ENCODE measurements at places on chromosomes 7 and 10. TPM values are rescaled to one million over a fixed set of nuclear protein-coding genes. Genes with fewer than 3 reads are reported as not detected.

DNA sequence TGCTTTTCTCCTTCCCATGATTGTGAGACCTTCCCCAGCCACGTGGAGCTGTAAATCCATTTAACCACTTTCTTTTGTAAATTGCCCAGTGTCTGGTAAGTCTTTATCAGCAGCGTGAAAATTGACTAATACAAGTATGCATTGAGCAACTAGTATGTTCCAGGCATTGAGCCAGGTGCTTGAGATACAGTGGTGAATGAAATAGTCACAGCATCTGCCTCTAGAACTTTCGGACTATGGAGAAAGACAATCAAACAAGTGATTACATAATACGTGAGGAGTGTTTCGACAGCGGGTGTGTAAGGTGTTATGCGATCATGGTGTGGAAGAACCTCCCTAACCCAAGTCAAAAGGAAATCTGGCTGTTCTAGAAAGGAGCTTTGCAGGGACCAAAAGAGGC is 21.6 kb upstream of the NUP205 start:
- H3K27me3 ChIP-seq = peaks cover 12% of the 10 kb centered on the region
- H3K4me1 ChIP-seq = no peaks in the 10 kb centered on the region
- no peaks in the 10 kb centered on the region for H3K36me3 ChIP-seq
- no peak for DNase-seq
- no peak overlapping the region for H3K4me3 ChIP-seq

DNA sequence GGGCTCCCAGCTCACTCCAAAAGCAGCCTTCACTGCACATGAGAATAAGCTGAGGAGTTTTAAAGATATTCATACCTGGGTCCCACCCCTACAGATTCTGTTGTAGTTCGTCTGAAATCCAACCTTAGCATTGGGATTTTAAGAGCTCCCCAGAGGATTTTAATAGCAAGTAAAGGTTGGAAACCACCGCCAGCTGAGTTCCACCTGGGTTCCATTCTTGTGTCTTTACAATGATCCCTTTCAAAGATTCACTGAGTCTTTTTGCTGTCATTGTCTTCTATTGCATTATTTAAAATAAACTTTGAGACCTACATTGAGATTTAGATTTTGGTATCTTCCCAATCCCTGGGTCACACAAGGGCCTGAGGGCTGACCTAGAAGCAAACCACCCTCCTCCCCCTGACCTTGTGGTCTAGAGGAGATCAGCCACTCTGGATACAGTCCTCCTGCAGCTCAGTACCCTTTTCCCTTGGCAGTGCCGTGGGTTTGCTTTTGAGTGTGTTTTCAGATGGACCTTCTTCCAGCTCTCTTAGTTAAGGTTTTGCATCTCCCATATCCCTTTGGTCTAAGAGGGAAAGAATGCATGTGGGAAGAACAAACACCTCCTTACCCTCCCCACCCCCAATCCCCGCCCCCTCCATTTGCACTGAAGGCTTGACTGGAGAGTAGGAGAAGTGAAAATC is 22.6 kb upstream of the SIRT1 start:
- H3K36me3 ChIP-seq = no peaks in the 10 kb centered on the region
- no peak overlapping the region for H3K27ac ChIP-seq
- no peaks in the 10 kb centered on the region for H3K4me1 ChIP-seq
- no peak overlapping the region for H3K4me3 ChIP-seq

DNA sequence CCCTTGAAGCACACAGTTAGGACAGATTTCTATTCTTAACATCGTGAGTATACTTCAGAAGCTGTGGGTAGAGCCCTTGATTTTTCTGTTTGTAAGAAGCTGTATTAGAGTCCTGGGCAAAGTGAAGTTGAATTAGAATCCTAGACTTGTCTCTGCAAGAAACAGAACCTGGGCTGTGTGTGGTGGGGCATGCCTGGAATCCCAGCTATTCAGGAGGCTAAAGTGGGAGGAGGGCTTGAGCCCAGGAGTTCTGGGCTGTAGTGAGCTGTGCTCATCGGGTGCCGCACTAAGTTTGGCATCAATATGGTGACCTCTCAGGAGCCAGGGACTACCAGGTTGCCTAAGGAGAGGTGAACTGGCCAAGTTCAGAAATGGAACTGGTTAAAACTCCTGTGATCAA is 183.4 kb downstream of the GNAI1 start:
- no peaks in the 10 kb centered on the region for H3K27me3 ChIP-seq
- no peaks in the 10 kb centered on the region for H3K36me3 ChIP-seq
- no peak overlapping the region for H3K4me3 ChIP-seq
- peak overlapping the region; percentile 8 for H3K27ac ChIP-seq
- peaks cover 14% of the 10 kb centered on the region for H3K4me1 ChIP-seq
- no peak for DNase-seq

GRCh38 chr7:69162931-69163670 is 435.2 kb upstream of the AUTS2 start:
- no peak for DNase-seq
- no peaks in the 10 kb centered on the region for H3K27me3 ChIP-seq
- no peaks in the 10 kb centered on the region for H3K36me3 ChIP-seq
- H3K4me3 ChIP-seq = no peak overlapping the region
- H3K27ac ChIP-seq = no peak overlapping the region

- no peaks in the 10 kb centered on the region for H3K27me3 ChIP-seq
- no peak overlapping the region for H3K27ac ChIP-seq
- H3K36me3 ChIP-seq = no peaks in the 10 kb centered on the region
- H3K4me1 ChIP-seq = peaks cover 19% of the 10 kb centered on the region
- no peak for DNase-seq
- H3K4me3 ChIP-seq = no peak overlapping the region
Observed at GRCh38 chr7:41052736-41053135, 650.2 kb downstream of the INHBA start.

OR2A1 gene
- not detected for total RNA-seq

DNA sequence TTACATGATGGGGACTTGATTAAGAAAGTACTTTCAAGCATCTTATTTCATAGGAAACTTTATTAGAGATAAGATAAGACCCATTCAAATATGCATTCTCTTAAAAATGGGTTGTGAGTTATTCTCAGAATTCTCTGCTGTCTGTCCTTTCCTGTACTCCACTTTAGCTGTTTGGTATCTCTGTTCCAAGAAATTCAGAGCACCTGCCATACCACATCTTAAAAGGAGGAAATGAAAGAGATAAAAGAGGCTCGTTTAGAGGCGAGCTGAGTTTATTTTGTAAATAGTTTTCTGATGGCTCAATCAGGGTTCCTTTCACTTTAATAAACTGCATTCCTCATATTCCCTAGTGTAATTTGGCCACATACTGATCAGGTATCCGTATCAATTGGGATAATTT is 87.2 kb downstream of the MDFIC start:
- DNase-seq = no peak
- H3K4me1 ChIP-seq = peaks cover 29% of the 10 kb centered on the region
- no peak overlapping the region for H3K27ac ChIP-seq
- H3K36me3 ChIP-seq = no peaks in the 10 kb centered on the region
- no peaks in the 10 kb centered on the region for H3K27me3 ChIP-seq

DNA sequence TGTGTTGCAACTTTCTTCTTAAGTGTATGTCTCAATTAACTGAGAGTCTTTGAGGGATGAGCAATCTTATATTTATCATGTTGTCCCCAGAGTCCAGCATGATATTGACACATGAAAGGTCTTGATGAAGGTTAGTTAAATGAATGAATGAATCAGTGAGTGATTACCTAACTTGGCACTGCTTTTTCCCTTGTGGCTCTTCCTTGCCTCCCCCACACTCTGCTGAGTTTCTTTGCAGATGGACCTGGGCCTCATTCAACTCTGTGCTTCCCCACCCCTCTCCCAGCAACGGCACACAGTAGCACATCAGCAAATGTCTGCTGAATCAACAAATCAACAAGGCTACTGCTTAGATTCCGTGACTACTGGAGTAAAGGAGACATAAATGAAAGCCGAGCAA is 235.1 kb upstream of the CXCL12 start:
- H3K4me3 ChIP-seq = no peak overlapping the region
- H3K27ac ChIP-seq = no peak overlapping the region
- DNase-seq = no peak
- no peaks in the 10 kb centered on the region for H3K27me3 ChIP-seq
- no peaks in the 10 kb centered on the region for H3K4me1 ChIP-seq

- no peak overlapping the region for H3K27ac ChIP-seq
- peaks cover 9% of the 10 kb centered on the region for H3K4me1 ChIP-seq
- no peaks in the 10 kb centered on the region for H3K27me3 ChIP-seq
- peak; percentile 75 for DNase-seq
- H3K36me3 ChIP-seq = no peaks in the 10 kb centered on the region
Observed at GRCh38 chr7:28020302-28020940, 160.2 kb downstream of the JAZF1 start.

DNA sequence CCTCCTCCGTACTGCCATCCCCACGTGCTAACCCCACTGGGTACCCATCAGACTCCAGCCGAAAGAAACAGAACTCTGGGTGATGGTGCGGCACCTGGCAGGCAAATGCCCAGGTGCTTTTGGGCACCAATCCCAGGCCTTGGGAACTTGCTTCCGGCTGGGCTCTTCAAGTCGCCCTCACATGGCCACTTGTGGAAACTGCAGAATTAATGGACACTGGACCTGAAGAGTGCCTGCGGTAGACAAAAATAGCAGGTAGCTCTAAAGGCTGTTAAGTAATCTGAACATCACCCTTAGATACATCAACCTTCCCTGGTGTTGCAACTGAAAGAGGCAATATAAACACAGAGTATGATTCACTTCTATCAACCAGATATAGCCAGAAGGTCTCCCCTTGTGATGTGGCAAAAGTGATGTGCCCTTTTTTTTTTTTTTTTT is 644.4 kb downstream of the GRM8 start:
- H3K4me1 ChIP-seq = no peaks in the 10 kb centered on the region
- peak; percentile 49 for DNase-seq
- H3K27ac ChIP-seq = no peak overlapping the region
- no peak overlapping the region for H3K4me3 ChIP-seq
- no peaks in the 10 kb centered on the region for H3K27me3 ChIP-seq
- no peaks in the 10 kb centered on the region for H3K36me3 ChIP-seq

GRCh38 chr10:49599546-49599945 is 10.6 kb upstream of the SLC18A3 start:
- peaks cover 78% of the 10 kb centered on the region for H3K27me3 ChIP-seq
- H3K4me1 ChIP-seq = peaks cover 19% of the 10 kb centered on the region
- H3K4me3 ChIP-seq = no peak overlapping the region
- H3K27ac ChIP-seq = no peak overlapping the region
- H3K36me3 ChIP-seq = peaks cover 5% of the 10 kb centered on the region
- DNase-seq = no peak

- H3K27ac ChIP-seq = no peak overlapping the region
- H3K27me3 ChIP-seq = no peaks in the 10 kb centered on the region
- H3K4me3 ChIP-seq = no peak overlapping the region
- DNase-seq = no peak
- H3K4me1 ChIP-seq = no peaks in the 10 kb centered on the region
Observed at GRCh38 chr10:75034131-75034512, 77.3 kb upstream of the SAMD8 start.

DNA sequence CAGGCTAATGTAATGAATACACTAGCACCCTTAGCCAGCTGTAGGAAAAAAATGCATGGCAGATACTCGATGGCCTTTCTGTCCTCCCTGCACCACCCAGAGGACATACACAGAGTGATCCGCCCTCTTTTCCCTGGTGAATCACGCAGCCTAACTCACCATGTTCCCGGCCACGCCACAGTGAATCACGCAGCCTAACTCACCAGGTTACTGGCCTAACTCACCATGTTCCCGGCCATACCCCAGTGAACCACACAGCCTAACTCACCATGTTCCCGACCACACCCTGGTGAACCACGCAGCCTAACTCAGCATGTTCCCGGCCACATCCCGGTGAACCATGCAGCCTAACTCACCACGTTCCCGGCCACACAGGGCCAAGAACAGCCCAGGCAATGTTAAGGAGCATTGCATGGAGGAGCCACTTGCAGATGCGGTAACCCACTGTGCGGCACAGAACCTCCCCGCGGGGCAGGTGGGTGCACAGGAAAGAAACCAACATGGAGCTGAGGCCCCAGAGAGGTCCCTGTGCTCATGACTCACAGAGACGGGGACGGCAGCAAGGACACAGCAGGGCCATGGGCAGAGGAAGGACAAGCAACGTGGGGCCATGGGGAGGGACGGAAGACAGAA is 508.5 kb downstream of the DNAJB6 start:
- H3K4me1 ChIP-seq = no peaks in the 10 kb centered on the region
- H3K27ac ChIP-seq = no peak overlapping the region
- no peaks in the 10 kb centered on the region for H3K36me3 ChIP-seq
- no peaks in the 10 kb centered on the region for H3K27me3 ChIP-seq

DNA sequence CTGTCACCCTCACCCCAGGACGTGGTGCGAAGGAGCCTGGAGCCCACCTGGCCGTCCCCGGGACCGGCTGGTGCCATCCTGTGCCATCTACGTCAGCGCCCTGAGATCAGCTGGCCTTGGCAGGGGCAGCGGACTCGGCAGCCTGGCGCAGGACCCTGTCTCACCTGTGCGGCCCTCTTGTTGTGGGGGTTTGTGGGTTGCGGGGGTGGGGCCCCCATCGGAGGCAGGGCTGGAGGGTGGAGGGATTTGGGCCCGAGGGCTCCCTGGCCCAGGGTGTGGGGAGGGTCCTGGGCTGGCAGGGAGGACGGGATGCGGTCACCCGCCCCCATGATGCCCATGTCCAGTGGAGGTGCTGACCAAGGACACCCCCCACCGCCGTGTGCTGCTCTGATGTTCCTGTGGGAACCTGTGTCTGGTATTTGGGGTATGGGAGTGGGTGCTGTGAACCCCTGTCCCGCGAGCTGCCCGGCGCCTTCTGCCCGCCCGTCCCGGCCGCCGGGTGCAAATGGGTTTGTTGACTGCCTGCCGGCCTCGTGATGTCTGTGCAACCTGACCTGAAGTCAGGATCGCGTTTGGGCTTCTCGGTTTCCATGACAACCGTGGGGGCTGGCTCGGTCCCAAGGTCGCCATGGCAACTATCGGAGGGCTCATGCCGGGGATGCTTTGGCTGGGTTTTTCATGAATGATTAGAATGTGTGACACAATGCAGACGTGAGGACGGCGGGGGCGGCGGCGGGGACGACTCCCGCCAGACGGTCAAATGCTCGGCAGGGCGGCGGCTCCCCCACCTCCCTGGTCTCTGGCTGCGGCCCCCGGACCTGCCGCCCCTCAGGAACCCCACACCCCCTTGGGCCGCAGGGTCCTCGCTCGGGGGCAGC is 7.3 kb downstream of the MAFK start:
- peaks cover 52% of the 10 kb centered on the region for H3K4me1 ChIP-seq
- no peaks in the 10 kb centered on the region for H3K27me3 ChIP-seq
- DNase-seq = peak; percentile 100
- peaks cover 100% of the 10 kb centered on the region for H3K36me3 ChIP-seq
- peak overlapping the region; percentile 98 for H3K27ac ChIP-seq

- DNase-seq = peak; percentile 65
- peaks cover 11% of the 10 kb centered on the region for H3K4me1 ChIP-seq
- H3K4me3 ChIP-seq = no peak overlapping the region
- no peak overlapping the region for H3K27ac ChIP-seq
- no peaks in the 10 kb centered on the region for H3K27me3 ChIP-seq
Observed at GRCh38 chr7:125316466-125316865, 386.8 kb upstream of the POT1 start.

Data from Calu3 (cell line).